Astrocyte (in vitro differentiated cells and primary cell): ENCODE measurements at places on chromosomes 16 and 17.

DNA sequence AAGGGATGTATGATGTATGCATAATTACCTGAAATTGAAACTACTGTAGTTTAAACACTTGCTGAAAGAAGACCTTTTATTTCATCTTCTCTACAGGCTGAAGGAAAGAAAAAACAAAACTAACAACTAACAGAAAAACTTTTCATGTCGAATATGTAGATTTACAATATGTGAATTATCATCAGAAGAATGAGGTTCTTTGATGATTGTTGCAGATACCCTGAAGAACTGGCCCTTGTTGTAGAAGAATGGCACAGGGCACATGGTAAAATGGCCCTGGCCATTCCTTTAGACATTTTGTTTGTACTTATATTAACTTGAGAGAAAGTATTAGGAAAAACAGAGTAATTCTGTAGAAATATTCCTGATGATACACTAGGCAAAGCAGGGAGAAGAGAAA lies 443.8 kb downstream of the MAF start:
- DNase-seq, result no peak

DNA sequence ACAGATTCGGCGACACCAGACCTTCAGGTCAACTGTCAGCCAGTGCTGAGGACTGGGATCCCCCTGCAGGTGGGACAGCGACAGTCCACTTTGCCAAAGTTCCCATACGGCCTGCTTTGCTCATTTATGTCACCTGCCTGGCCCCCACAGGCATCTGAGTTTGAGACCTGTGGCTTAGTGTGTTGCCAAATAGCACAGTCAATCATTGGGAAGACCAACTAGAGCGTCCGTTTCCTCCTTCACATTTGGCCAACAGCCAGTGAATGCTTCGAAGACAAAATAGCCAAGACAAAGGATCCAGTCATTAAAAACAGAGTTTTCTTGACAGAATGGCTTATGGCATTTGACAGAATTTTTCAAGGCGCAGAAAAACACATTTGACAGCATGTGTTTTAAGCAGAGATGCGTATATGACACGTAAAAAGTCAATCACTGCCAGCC lies 113.8 kb downstream of the ABCC12 start:
- DNase-seq, result no peak

DNA sequence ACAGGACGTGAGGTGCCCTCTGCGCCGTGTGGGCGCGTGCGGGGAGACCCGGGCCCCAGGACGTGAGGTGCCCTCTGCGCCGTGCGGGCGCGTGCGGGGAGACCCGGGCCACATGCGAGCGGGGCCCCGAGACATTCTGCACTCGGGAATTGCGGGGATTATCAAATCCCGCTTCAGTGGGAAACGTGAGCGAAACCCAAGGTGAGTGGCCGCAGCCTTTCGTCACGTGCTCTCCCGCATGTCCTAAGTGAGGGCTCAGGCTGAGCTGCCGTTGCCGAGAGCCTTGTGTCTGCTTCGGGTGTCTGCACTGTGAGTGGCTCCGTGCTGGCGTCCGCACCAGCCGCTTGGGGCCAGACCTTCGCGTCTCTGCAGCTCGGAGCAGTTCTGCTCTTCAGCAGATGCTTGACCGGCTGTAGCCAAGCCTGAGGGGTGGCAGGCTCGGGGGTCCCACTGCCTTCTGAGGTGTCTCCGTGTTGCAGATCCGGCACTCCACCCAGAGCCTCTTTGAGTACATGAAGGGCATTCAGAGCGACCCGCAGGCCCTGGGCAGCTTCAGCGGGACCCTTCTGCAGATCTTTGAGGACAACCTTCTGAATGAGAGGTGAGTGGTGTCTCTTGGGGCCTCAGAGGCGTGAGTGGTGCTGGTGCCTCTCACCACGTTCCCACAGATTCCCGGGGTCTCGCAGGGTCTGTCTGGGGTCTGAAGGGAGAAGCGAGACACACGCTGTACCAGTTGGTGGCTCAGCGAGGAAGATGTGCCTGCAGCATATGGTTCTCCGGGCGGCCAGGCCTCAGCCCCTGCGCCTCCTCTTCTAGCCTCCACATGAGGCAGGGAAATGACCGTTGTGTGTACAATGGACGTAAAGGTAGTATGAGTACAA lies 90.5 kb upstream of the ZNF750 start:
- DNase-seq, result no peak

GRCh38 chr16:89999831-90000574 lies 19.3 kb downstream of the DBNDD1 start:
- no peak for DNase-seq
